ENCODE measurements at places on chromosomes 6 and 20. TPM values are rescaled to one million over a fixed set of nuclear protein-coding genes. Genes with fewer than 3 reads are reported as not detected.

Gene LRRN4
- total RNA-seq, result not detected

Gene FAM162B
- not detected for total RNA-seq

Gene CALHM4
- total RNA-seq, result not detected

Gene RCAN2
- not detected for total RNA-seq

Gene BPIFB2
- total RNA-seq, result not detected

Gene DAAM2
- total RNA-seq, result not detected

Data from activated B cell treated with CpG ODN at 0.5 μM for 24 hours (primary cell).